NCI-H1092 (cell line): ENCODE measurements at places on chromosomes 5 and 9.

- DNase-seq = no peak
Observed at GRCh38 chr9:118529624-118530214, 825.5 kb downstream of the TLR4 start.

DNA sequence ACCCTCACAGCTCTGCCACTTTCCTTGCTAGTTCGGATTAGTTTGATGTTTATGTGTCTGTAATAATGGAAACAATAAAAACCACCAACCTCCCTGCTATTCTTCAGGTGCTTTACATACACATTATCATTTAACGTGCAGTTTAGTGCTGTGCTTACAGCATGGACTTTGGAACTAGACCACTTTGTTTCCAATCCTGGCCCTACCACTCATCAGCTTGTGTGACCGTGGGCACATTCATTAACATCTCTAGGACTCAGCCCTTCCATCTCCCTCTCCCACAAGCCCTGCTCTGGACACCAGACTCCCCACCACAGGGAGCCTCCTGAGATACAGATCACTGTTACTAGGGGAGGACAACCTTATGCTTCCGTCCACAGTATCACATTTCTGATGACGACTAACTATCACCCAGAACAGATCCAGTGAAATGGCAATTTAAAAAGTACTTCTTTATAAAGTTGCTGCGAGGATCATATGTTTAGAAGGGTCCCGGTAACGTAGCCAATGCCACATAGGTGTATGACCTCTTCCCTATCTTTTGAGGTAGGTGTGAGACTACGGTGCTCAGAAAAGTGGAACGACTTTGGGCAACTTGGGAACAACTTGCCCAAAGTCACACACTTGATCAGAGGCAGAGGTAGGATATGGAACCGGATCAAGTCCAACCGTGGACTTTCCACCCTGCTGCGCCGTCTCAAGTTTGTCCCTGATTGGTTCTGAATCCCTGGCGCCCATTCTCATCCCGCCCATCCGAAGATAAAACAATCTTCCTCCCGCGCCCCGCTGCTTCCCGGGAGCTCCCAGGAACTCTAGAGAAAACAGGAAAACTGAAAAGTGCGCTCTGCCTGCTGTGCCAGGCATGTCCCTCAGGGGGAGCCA is 132.4 kb upstream of the NIPBL start:
- DNase-seq = peak; percentile 17

GRCh38 chr5:135326296-135327254 is 72.5 kb downstream of the MACROH2A1 start:
- no peak for DNase-seq

- no peak for DNase-seq
Observed at GRCh38 chr9:133354766-133355165, 1.5 kb downstream of the SURF1 start.

- DNase-seq = no peak
Observed at GRCh38 chr9:22649384-22649783, 202.8 kb downstream of the DMRTA1 start.

DNA sequence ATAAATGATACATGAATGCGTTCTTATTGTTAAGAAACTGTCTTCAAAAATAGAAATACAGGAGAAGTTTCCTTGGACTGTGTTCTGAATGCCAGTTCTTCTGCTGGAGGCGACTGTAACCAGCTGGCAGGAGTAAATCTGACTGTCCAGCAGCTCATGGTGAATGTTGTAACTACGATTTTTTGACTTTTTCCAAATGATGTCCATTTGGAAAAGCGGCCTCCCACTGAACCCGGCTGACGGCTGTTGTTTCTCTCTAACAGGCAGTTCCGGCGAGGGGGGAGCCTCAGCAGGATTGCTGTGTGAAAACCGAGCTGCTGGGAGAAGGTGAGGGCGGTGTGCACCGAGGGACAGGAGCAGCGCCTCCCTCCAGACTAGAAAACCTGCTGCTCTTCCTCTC is 91.9 kb downstream of the EHMT1 start:
- DNase-seq = no peak

DNA sequence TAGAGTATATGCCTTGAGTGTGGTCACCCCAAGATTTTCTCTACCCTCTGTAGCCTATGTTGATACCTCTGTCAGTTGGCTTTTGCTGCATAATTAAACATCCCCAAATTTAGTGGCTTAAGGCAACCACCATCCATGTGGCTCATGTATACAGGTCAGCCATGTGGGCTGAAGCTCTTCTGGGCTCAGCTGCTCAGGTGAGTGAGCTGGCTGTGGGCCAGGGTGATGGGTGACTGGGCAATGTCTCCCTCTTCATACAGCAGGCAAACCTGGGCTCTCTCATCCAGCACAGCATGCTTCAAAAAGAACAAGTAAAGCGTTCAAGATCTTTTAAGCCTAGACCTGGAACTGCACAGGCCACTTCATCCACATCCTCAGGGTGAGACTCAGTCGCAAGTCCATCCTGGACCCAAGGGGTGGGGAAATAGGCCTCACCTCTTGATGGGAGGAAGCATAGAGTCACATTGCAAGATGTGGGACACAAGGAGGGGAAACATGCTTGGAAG is 188.2 kb upstream of the TAS2R1 start:
- DNase-seq = no peak

GRCh38 chr5:181087309-181087708 is 43.7 kb downstream of the OR2V1 start:
- no peak for DNase-seq

DNA sequence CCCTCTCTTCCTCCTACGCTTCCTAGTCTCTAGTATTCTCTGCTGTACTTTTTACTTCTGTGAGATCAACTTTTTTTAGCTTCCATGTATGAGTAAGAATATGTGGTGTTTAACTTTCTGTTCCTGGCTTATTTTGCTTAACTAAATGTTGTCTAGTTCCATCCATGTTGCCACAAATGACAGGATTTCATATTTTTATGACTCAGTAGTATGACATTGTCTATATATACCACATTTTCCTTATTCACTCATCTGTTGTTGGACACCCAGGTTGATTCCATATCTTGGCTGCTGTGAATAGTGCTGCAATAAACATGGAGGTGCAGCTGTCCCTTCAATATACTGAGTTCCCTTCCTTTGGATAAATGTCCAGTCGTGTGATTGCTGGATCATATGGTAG is 34.8 kb downstream of the FGD3 start:
- DNase-seq = no peak
